ENCODE measurements at places on chromosomes 5 and 9.
A peak's percentile ranks its signal among the peaks of the same experiment; 100 is the strongest.

GRCh38 chr5:2200261-2200950 lies 317.7 kb upstream of the IRX4 start:
- DNase-seq: no peak

DNA sequence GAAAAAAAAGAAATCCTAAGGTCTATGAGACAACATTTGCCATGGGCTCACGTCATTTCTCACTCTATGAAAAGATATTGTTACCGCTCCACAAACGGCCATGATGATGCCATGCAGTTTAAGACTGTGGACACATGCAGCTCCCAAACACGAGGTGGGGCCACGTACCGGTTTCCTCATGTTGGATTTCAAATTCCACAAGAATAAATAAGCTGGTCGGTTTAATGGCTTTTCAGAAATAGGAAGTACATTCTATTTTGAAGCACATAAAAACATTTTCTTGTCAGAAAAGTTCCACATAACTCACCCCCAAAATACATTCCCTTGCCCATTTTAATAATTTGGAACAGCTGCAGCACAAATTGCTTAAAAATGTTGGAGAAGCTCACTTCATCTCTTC lies 130.6 kb downstream of the MYO10 start:
- no peak for DNase-seq

DNA sequence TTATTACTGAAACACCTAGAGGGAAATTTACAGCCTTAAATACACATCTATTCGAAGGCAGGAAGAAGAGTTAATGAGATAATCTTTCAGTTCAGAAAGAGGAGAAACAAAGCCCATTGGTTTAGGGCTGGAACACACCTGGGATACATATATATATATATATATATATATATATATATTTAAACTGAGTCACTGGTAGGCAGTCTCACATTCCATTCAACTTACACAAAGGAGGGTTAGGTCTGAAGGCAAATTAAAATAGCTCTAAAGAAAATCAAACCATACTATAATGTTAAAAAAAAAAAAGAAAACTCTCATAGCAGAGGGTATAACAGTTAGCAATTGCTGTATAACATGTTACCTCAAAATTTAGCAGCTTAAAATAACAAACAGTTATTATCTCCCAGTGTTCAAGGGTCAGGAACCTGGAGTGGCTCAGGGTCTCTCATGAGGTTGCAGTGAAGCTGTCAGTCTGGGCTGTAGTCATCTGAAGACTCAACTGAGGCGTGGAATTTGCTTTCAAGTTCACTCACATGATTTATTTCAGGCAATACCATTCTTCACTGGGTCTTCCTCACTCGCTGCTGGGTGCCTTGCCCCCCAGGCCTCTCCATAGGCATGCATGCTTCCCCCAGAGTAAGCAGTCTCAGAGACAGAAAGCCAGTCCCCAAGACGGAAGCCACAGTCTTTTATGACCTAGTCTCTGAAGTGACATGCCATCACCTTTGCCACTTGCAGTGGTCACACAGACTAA lies 332.8 kb downstream of the NSG2 start:
- DNase-seq: no peak

DNA sequence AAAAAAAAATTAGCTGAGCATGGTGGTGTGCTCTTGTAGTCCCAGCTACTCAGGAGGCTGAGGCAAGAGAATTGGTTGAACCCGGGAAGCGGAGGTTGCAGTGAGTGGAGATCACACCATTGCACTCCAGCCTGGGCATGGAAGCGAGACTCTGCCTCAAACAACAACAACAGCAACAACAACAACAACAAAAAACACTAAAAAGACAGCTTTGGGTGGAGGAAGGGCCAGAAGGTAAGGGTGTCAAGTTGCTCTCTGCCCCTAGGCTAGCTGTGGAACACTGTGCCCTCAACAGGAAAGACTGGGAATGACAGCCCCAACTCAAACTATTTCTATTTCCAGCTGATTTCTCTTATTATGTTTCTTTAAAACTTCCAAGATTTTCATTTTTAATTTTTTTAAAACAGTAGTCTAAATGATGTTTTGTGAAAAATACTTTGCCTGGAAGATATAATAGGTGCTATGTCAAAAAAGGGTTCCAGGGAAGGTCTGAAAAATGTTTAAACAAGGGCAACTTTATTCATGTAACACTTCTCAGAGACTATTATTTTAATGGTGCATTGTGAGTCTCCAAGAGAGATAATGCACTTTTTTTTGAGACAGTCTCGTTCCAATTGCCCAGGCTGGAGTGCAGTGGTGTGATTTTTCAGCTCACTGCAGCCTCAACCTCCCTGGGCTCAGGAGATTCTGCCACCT lies 29.9 kb downstream of the CLINT1 start:
- peak; percentile 13 for DNase-seq

- DNase-seq: no peak
Observed at GRCh38 chr9:92808726-92809451, 44.3 kb upstream of the BICD2 start.
